ENCODE measurements at places on chromosomes 11 and 22.

DNA sequence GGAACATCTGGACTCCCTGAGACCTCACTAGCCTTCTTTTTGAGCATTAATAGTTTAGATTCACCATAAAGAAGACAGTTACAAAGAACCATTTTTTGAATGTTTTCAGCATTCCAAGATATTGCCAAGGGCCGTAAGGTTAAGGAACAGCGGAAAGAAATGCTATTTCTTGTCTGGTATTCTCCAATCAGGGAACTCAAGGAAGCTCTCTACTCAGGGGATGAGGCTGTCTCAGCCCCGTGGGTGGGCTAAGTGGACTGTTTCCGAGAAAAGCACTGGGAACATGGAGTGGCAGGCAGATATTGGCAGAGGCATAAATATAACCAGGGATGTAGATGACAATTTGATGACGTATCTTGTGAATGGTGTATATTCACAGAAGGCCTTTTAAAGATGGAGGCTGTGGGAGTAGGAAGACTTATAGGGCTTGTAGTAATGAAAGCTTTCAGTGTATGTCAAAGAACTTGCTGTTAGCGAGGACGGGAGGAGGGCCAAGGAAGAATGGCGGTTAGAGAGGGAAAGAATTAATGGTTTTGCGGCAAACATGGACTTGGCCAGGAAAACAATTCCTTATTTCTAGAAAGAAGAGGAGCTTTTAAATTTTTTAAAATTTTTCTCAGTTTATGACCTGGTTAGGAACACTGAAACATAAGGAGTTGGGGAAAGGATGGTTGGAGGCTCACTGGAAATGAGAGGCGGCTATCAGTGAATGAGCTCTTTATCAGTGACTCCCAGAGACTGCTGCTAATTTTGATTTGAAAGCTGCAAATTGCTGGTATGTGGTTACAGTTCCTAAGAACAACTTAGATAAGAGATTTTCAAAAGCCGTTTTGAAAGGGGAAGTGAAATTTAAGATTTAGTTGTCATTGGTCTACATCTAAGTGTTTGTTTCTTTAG, 64.6 kb downstream of the ST3GAL4 start:
- DNase-seq: no peak

DNA sequence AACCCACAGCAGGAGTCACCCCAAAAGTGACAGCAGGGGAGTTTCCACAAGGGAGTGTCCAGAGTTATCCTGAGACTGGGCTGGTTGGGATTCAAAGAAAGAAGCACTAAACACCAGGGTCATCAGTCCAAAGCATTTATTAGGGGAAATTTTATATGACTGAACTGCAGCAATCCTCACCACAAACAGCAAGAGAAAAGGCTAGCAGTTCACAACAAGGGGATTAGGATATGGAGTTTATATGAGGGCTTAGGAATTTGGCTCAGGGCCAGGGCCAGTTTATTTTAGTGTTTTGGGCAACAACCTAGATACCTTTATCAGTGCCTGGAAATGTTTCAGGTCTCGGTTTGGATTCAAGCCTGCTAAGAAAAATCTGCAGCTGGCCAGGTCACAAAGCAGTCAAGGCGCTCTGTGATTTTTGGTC, 4.6 kb upstream of the TMEM126A start:
- peak; percentile 28 for DNase-seq

DNA sequence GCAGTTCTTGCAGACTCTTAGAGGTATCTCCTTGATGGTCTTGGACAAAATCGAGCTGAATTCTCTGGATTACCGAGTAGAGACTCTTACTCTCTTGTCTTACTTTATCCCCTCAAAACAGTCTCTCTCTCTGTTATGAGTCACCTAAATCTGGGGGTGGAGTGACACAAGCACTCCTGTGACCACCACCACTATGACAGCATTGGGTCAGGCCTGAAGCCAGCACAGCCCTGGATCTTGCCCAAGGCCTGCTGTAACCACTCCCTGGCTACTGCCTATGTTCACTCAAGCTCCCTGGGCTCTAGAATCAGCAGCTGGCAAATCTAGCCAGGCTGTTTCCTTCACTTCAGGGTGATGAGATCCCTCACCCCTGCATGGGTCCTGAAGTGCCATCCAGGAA, 662.5 kb downstream of the LUZP2 start:
- DNase-seq: no peak

GRCh38 chr11:34188181-34188580, 82.8 kb downstream of the NAT10 start:
- DNase-seq: no peak

DNA sequence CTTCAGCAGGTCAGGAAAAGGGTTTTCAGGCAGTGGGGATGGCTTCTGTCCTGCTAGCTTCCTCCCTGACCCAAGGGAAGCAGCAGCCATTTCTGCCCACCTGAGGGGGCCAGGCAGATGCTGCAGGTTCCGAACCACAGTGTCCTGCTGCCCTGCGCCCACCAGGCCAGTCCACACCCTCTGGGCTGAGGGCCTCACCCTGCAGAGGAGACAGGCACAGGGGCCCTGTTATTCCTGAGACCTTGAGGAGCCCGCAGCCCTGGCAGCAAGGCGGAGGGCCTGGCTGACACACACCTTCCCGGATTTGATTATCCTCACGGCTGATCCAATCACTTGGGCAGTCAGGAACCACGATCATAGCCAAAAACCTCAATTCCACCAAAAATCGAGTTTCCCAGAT, 725.8 kb downstream of the BRD1 start:
- DNase-seq: no peak

GRCh38 chr22:37162221-37163095, 12.7 kb upstream of the IL2RB start:
- DNase-seq: no peak

GRCh38 chr11:126408496-126408895, 53.0 kb downstream of the ST3GAL4 start:
- no peak for DNase-seq

GRCh38 chr11:115222218-115222862, 281.9 kb downstream of the CADM1 start:
- peak; percentile 55 for DNase-seq

GRCh38 chr22:36552289-36552688, 23.3 kb upstream of the EIF3D start:
- no peak for DNase-seq

GRCh38 chr22:23604939-23605712, 25.0 kb upstream of the IGLL1 start:
- no peak for DNase-seq

GRCh38 chr22:50523458-50523805, 2.0 kb downstream of the SCO2 start:
- DNase-seq: no peak

- no peak for DNase-seq
Observed at GRCh38 chr22:48825802-48826520, 1001.7 kb downstream of the BRD1 start.

DNA sequence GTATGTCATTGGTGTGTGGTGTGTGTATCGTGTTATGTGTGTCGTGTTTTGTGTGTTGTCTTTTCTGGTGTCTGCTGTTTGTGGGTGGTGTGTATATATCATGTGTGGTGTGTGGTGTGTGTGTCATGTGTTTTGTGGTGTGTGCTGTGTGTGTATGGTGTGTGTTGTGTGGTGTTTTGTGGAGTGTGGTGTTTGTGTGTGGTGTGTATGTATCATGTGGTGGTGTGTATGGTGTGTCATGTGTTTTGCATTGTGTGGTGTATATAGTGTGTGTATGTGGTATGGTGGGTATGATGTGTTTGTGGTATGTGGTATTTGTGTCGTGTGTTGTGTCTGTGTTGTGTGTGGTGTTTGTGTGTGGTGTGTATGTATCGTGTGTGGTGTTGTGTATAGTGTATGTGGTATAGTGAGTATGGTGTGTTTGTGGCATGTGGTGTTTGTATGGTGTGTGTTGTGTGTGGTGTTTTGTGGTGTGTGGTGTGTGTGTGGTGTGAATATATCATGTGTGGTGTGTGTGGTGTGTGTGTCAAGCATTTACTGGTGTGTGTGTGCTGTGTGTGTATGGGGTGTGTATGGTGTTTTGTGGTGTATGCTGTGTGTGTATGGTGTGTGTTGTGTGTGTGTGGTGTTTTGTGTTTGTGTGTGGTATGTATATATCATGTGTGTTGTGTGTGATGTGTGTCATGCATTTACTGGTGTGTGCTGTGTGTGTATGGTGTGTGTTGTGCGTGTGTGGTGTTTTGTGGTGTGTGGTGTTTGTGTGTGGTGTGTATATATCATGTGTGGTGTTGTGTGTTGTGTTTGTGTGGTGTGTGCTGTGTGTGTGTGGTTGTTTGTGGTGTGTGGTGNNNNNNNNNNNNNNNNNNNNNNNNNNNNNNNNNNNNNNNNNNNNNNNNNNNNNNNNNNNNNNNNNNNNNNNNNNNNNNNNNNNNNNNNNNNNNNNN, 12.7 kb downstream of the PIM3 start:
- no peak for DNase-seq

- DNase-seq: no peak
Observed at GRCh38 chr11:2930704-2931419, 1.6 kb upstream of the PHLDA2 start.

DNA sequence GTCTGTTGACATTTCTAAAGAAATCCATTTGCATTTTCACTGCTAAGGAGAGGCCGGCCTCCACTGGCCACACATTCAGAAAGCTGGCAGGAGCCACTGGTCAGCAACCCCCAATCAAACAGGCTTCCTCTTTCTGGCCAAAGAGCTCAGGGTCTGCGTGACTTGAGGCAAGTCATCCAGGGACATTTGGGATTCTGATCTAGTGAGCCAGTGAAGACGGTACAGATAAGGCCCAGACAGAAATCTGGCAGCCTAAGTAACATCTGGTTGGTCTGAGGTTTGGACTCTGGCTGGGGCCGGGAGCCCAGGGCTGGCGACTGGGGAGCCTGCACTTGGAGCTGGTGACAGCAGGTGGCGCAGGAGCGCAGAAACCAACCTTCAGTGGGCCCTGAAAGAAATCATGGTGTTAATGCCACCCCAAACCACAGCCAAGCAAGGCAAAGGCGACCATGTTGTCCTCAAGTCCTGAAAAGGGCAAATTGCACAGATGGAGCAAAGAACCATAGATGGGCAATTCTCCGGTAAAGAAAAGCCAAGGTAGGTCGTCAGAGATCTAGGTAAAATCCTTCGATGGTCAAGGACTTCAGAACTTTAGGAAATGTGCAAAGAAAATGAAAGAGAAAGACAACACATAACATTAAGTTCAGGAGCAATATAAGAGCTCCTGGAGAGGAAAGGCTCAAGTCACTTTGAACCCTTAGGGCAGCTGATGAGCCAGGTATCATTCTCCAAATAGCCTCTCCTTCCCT, 99.4 kb upstream of the BLID start:
- DNase-seq: peak; percentile 99

DNA sequence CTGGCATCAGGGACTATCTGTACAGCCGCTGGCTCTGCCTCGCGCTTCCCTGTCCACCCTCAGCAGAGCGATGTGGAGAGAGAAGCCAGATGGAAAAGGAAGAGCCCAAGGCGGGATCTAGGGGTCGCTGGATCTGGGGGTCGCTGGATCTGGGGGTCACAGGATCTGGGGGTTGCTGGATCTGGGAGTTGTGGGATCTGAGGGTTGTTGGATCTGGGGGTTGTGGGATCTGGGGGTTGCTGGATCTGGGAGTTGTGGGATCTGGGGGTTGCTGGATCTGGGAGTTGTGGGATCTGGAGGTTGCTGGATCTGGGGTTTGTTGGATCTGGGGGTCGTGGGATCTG, 2.0 kb upstream of the MS4A10 start:
- DNase-seq: no peak

GRCh38 chr11:35751664-35752061, 89.1 kb downstream of the TRIM44 start:
- DNase-seq: no peak

DNA sequence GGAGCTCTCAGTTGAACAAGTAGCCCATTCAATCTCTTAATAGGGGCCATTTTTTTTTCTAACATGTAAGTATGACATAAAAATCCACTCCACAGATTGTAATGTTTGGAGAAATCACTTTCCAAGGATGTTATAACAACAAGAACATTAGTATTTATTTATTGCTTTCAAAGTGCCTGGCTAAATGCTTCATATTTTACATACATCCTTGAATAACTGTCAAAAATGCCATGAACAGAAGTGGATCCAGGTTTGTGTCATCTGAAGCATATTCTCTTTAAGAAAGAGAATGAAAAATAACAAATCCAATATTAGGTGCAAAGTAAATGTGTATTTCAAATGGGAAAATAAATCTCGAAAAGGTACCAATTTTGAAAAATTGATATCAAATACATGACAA, 344.0 kb upstream of the FAT3 start:
- no peak for DNase-seq

DNA sequence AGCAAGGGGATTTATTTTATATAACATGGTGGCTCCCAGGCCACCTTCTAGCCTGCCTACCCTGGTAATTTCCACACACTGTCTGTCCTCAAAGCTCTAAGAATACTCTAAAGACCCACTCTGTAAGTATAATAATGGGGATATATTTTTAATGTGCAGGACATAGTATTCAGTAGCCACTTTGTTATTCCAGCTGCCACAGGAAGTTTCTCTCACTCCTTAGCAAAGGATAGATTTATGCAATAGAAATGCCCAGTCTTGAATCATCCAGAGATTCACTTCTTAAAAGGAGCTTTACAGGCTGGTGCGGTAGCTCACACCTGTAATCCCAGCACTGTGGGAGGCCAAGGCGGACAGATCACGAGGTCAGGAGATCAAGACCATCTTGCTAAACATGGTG, 68.4 kb upstream of the LDLRAD3 start:
- no peak for DNase-seq

DNA sequence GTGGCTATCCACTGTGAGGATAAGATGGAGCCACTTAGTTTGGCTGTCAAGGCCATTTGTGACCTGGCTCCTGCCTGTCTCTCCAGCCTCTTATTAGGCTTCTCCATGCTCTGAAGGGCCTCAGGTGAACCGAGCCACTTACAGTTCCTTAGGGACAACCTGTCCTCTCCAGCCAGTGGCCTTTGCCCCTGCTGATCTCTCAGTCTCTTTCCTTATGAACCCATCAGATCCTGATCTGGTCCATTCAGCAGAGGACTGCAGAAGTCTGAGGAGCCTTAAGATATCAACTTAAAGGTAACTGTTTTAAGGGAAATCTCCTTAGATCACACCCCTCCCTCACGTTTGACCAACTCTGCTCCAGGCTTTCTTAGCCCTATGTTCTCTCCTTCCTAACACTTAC, 2.4 kb downstream of the DUSP18 start:
- DNase-seq: no peak

- no peak for DNase-seq
Observed at GRCh38 chr22:19766511-19767426, 6.2 kb downstream of the TBX1 start.

- no peak for DNase-seq
Observed at GRCh38 chr11:92869716-92870115, 99.7 kb upstream of the MTNR1B start.
